ENCODE measurements at places on chromosomes 5 and 9.
A peak's percentile ranks its signal among the peaks of the same experiment; 100 is the strongest.

GRCh38 chr5:175539936-175540335 is 61.6 kb downstream of the SFXN1 start:
- DNase-seq: no peak

DNA sequence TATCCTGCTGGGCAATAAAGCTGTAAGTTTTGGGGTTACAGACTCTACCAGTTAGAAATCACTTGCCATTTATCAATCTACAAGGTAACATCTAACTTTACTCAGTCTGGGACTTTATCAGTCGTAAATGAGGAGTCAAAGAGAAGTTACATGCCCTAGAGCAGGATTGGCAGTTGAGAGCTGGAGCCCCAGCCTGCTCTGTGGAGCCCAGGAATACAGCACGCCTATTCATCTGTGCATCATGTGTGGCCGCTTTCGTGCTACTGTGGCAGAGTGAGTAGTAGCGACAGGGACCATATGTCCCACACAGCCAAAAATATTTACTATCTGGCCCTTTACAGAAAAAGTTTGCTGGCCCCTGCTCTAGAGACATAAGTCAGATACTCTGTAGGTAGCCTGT is 152.5 kb upstream of the NTRK2 start:
- DNase-seq: no peak

GRCh38 chr9:114470121-114470520 is 35.2 kb downstream of the WHRN start:
- no peak for DNase-seq

DNA sequence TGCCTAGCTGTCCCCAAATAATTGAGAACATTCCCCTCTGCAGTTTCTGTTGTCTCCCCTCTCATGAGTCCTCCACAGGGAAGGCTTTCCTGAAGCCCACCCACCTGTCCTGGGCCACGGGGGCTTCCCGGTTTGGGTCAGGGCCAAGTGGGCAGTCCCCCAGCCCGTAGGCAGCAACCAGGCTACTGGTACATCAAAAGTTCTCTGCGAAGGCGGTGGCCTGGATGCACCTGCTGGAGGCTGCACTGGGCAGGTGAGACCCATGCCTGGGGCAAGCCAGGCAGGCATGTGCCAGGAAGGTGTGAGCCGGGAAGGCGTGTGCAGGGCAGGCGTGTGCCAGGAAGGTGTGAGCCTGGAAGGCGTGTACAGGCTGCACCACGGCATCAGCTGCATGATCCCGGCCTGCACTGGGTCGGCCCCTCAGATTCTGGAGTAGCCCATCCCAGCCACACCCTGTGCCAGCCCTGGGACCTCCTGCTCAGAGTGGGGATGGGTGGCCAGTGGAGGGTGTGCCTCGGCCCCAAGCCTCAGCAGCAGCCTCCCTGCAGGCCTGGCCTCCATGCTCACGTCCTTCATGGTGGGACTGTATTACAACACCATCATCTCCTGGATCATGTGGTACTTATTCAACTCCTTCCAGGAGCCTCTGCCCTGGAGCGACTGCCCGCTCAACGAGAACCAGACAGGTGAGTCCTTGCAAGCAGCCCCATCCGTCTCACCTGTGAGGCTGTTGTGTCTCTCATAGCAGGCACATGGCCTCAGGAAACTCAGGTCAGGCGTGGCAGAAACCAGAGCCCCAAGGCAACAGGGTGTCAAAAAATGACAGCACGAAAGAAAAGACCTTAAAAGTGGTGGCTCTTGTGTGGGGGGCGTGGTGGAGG is 8.7 kb downstream of the SLC6A19 start:
- no peak for DNase-seq

DNA sequence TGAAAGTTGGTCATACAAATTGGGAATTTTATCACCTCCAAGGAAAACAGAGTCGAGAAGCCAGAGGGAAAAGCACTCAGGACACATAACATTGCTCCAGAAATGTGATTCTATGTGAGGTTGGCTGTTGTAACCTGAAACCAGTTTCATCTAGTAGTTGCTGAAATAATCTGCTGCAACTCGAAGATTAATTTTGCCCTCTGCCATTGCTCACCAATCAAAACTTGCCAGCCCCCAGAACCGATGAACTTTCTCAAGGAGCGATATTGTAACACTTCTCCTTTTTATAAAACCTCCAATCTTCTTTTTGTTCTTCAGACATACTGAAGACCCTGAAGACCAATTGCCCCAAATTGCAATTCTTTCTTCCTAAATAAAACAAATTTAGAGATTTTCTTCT is 31.1 kb downstream of the C5orf58 start:
- DNase-seq: no peak

DNA sequence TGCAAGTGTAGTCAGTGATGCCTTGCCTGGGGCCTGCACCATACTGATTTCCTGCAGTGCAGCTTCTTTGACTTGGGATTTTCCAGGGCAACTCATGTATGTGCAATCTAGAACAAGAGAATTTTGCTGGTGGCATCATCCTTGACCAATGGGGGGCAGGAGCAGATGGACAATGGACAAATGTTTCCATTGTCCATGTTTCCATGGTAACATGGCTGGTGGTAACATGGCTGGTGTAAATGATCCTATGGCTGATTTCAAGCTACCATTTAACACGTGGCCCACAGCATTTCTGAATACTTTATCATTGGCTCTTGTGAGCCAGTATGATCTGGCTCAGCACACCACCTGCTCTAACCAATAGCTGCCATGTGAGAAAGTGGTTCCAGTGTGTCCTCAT is 130.1 kb upstream of the OSMR start:
- DNase-seq: no peak

DNA sequence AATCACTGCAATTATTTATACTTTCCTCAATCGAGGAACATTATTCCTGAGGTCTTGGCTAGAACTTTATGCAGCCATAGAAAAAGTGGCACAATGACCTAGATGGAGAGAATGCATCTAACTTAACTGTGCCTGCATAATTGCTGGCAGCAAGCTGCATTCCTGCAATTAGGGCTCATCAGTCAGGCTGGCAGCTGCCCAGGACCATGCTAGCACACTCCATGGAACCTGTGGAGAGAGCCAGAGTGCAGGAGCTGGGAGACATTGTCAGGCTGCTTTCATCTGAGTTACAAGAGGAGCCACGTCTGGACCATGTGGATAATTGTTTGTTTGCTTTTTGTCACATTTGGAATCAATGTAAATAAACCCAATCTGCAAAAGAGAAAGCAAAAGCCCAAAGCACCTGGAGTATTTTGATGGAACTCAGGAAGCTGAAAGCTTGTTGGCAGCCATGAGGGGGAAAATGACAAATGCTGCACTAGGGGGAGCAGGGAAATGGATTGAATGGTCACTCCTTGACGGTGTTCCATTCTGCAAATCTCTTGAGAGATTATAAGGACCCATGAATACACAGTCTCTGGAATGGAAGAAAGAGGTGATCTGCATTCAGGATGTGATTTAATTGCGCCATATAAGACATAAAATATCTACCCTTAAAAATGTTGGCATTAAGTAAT is 839.9 kb downstream of the MAT2B start:
- DNase-seq: no peak

GRCh38 chr9:85892401-85892800 is 48.5 kb upstream of the NAA35 start:
- no peak for DNase-seq

DNA sequence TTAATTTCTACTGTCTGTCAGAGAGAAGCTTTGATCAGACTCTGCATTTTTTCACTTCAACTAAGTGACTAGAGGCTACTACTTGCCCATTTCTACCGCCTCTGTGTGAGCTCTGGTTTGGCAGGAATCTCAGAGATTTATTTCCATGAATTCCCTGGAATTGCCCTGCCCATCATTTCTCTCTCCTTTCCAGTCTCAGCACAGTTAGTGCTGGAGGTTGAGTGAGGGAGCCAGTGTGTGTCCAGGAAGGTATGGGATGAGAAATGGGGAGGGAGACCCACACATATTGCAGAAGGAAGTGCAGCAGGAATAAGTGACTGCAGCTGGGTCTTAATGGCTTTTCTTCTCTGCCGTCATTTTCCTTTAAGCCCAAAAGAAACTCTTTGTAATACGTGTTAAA is 443.1 kb upstream of the ZNF462 start:
- no peak for DNase-seq

GRCh38 chr5:55364537-55365055 is 56.8 kb downstream of the MTREX start:
- DNase-seq: no peak

DNA sequence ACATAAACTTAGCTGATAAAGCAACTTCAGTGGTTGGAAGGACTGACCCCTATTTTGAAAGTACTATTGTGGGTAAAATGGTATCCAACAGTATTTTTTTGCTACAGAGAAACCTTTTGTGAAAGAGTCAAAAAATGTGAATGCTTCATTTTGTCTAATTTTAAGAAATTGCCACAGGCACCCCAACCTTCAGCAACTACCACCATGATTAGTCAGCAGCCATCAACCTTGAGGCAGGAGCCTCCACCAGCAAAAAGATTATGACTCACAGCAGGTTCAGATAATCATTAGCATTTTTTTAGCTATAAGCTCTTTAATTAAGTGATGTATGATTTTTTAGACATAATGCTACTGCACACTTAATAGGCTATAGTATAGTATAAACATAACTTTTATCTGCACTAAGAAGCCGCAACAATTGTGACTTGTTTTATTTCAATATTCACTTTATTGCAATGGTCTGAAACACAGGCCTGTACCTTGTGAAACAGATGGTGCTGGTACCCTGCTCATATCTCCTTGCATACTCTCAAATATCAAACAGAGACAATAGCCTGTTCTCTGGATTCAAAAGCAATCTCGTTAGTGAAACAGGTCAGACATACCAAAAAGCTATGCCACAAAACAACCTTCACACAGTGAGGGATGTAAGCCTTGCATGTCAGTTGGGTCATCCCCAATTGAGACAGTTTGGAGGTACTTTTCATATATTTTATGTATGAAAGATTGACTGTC is 261.2 kb upstream of the FAM174A start:
- DNase-seq: no peak

GRCh38 chr9:37220971-37221370 is 100.6 kb downstream of the ZCCHC7 start:
- no peak for DNase-seq

- DNase-seq: no peak
Measured at GRCh38 chr5:36422952-36423351, 121.2 kb upstream of the RANBP3L start.

DNA sequence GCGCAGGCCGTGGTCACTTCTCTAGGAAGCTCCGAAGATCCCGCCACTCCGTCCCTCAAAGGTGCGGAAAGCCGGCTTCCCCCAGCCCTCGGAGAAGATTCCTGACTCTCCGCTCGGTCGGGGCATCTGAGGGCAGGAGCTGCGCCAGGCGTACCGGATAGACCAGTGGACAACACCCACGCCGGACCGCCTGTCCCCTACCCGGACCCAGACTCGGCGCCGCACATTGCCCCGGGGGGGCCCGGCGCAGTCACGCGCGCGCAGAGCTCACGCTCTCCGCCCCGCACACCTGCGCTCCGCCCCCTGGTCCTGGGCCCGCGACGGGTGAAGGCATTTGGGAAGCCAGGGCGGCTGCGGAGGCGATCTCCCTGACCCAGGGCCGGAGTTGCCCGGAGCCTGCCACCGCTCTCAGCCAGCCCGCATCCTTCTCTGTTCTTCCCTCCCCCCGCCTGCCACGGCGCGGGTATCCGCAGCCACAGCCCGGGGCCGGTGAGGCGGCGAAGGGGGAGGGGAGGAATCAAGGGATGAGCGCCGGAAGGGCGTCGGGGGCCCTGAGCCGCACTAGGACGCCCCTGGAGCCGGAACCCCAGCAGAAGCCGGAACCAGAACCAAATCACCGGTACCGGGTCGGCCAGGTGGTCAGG is 448 bp downstream of the RELL2 start:
- peak; percentile 36 for DNase-seq

GRCh38 chr5:98576275-98576674 is 197.2 kb upstream of the RGMB start:
- DNase-seq: no peak

- DNase-seq: no peak
Measured at GRCh38 chr5:6837519-6838110, 124.4 kb downstream of the TENT4A start.

DNA sequence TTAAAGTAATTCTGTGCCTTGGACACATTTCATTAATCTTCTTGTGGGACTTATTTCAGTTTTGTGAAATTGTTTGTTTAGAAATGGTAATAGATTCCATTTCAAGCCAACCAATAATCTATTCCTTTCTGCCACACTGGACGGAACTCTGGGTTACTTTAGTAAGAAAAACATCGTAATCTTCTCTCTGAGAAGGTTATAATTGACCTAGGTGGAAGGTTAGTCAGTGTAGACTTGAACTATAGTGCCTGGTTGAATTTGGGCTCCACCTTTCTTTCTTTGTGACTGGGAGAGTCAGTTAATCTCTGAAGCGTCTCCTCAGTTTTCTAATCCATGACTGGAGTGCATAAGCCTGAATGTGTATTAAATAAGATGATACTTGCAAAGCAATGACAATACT is 89.7 kb upstream of the PRLR start:
- DNase-seq: no peak

- no peak for DNase-seq
Measured at GRCh38 chr9:136621019-136621733, 41.5 kb upstream of the EGFL7 start.

- DNase-seq: no peak
Measured at GRCh38 chr9:138053996-138054752, 176.6 kb downstream of the CACNA1B start.

GRCh38 chr5:57703721-57704120 is 221.1 kb upstream of the ACTBL2 start:
- no peak for DNase-seq

DNA sequence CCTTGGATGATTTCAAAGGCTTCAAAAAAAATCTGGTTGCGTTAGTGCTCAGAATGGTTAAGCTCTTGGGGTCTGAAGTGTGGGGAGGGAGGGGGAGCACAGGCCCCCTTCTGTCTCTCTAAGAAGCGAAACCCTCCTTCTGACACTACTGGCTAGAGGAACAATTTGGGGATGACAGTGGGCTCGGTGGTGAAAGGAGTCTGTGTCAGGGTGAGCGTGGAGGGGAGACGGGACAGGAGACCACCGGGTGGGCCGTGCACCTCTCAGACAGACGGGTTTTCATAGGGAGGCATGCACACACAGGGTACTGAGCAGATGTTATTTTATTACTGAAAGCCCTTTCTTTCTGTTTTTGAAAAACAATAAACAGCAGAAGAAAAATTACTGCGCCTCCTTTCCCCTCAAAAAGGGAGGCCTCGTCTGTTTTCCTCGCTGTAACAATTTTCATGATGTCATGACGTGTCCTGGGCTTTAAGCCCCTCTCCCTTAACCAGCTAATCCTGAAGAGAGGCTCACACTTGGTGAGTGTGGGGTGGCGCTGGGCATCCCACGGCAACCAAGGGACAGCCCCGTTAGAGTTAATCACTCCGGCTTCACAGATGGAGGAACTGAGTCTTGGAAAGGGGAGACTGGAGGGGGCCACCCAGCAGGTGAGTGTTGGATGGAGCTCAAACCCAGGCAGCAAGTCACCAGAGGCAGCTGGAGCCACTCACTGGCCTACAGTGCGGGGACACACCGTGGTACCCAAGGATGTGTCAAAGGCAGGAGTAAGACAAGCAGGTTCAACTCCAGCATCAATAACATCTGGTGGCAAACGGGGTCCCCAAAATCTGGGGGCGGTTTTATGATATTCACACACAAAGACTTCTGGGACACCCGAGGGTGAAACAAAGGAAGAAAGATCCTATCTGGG is 53.4 kb downstream of the PTCH1 start:
- DNase-seq: no peak
